ENCODE measurements at places on chromosomes 7 and 10.

- no peak for DNase-seq
Measured at GRCh38 chr10:54691331-54691730, 109.7 kb downstream of the PCDH15 start.

DNA sequence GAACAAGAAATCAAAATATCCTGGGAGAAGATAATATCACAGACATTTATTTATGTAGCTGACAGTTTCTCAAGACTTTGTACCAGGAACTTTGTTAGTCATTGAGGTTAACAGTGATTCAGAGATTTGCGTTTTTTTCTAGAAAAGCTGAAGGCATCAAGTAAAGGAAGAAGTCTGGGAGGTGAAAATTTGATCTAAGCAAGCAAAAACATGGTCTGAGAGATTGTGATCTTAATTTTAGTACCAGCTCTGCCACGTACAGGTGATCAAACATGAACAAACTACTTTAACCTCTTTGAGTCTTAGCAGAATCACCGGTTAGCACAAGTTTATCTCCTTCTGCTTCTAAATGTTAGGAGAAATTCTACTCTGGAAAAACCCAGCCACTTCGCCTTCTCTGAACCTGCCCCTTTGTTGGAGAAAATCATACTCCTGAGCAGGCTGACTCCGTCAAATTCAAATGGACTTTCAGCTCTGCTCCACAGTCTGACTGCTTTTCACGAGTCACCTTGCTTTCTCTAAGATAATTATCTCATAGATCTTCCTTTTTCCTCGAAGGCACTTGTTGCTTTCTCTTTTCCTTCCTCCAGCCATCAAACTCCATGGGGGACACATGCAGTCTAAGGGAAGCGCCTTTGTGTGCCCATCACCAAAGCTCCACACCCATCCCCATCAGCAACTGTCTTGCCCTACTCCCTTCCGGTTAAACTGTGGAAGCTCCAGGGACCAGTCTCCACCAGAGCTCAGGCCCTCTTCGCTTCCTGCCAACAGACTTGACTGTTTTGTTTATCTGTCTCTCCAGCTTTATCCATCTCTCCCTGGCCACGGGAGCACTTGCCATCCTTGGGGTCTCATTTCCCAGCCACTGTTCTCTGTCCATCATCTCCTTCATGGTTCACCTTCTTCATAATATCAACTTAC, 86.3 kb downstream of the PRKCQ start:
- DNase-seq, result no peak

GRCh38 chr7:151795168-151795811, 81.6 kb downstream of the PRKAG2 start:
- DNase-seq, result no peak

- DNase-seq, result no peak
Measured at GRCh38 chr7:151481650-151482505, 37.8 kb downstream of the RHEB start.

DNA sequence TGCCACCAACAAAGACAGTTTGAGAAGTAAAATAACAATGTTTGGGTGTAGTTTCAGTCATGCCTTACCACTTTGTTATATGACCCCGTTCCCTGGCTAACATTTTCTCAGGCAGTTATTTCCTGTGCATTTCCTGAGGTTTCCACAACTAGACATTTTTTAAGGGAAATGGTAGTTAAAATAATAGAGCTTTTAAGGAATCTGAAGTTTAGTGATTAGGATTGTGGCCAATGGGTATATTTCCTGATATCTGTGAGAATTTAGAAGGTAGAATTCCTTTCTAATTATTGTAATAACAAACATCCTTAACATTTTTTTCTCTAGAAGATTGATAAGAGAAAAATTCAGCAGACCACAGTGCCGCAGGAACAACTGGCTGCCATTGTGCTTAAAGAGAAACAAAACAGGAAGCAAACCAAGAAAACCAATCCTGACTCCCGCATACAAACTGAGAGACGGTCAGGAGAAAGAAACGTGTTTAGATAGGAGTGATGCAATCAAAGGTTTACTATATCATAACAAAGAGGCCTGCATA, 193.6 kb downstream of the MBL2 start:
- DNase-seq, result no peak
